Activated gamma-delta T cell treated with Interleukin-2 at 50 U/mL for 16 hours (primary cell): ENCODE measurements at places on chromosomes 7 and 10.

DNA sequence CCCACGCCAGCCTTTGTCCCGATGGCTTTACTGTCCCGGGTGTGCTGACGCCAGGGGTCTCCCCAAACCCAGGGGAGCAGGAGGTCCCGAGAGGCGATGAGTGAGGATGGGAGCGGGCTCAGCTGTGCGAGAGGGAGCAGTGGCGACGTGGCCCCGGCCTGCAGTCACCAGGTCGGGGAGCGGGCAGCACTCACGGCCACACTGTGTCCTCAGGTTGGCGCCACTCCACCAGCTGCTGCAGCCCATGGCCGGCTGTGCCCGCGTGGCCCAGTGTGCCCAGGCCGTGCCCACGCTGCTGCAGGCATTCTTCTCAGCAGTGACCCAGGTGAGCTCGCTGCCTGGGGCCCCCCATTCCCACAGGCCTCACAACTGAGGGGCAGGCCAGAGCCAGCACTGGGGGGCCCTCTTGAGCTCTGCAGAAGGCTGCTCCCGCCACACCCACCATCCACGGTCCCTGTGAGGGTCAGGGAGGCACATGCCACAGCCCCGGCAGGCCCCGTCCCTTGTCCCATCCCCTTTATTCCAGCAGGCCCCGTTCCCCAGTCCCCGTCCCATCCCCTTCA is 13.3 kb downstream of the AP5Z1 start:
- DNase-seq, result no peak

GRCh38 chr10:16009785-16010184 is 149.5 kb upstream of the MINDY3 start:
- DNase-seq, result no peak

DNA sequence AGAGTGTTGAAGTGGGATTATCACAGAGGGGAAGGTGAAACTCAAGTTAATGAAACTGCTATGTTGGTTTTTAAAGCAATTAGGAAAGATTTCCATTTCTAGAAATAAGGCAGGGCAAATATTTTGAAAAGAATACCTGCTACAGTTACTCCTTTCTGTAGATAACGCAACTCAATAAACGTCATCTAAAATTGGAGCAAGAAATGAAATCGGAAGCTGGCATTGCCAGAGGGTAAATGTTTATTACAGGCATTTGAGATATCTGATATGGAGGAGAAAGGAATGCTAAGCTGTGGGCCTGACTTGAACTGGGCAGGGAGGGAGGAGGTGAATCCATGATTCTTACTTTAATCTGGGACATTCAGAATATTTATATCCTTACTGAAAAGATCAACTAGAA is 217.0 kb upstream of the ADARB2 start:
- no peak for DNase-seq

- no peak for DNase-seq
These were observed 199.1 kb upstream of the KCTD7 start for GRCh38 chr7:66429498-66430163.

DNA sequence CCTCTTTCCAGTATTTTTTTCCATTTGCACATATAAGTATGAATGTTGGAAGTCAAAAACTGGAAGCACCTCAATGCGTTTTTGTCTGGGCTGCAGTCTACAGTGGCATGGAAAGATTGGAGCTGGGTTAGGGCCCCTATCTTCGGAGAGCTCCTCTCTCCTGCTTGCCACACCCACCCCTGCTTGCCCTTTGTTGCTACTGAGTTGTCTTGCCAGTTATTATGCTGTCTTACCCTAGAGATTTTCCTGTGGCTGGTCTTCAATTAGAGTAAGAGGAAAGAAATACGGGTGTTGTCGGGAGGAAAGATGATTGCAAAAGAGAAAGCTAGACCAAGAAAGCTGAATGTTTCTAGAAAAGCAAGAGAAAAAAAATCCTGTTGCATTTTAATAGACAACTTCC is 228.9 kb upstream of the CELF2 start:
- DNase-seq, result no peak

DNA sequence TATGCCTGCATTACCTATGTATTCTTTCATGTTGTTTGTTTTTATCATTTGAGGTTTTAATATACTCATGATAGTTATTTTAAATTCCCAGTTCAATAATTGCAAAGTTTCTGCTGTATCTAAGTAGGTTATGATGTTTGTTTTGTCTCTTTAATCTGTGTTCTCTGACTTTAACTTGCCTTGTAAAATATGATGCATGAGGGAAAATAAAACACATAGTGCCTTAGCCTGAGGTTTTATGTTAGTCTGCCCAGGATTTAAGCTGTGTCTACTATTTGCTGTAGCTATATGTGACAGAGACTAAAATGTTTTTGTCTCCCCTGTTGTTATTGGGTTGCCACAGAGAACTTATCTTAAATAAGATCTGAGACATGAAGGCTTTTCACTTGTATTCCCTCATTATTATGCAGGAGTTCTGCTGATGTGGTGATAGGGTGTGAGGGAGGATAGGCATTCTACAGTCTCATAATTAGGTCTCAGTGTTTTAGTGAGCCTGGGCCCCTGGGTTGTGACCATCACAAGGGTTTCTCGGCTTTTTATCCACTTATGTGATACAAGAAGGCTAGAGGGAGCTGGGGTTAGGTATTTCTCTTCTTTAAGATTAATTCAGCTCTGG is 582.5 kb downstream of the CNTNAP2 start:
- DNase-seq, result no peak

GRCh38 chr7:3520206-3520605 is 219.2 kb downstream of the SDK1 start:
- DNase-seq, result no peak

- DNase-seq, result peak; percentile 84
These were observed 18.5 kb downstream of the MXI1 start for GRCh38 chr10:110225756-110226542.
